Activated T-helper 1 cell treated with Interleukin-2 at 50 U/mL for 16 hours (primary cell): ENCODE measurements at places on chromosomes 6 and 20.

DNA sequence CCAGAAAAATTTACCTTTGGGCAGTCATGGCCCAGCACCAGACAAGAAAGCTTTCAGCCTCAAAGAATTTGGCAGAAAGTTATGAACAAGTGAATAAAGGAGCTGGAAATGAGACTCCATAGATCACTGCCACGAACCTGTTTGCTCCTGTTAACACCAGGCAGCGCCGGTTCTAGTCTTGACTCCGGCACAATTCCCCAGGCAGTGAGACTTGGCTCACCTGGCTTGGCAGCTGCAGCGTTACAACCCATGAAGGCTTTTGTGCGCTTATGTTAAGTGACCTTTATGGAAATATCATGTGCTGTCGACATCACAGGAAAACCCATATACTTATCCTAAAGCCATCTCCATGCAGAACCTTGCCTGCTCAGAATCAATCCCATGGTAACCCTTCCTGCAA is 22.2 kb upstream of the FOXC1 start:
- DNase-seq = no peak

GRCh38 chr6:144931172-144932035 is 646.3 kb downstream of the UTRN start:
- no peak for DNase-seq

DNA sequence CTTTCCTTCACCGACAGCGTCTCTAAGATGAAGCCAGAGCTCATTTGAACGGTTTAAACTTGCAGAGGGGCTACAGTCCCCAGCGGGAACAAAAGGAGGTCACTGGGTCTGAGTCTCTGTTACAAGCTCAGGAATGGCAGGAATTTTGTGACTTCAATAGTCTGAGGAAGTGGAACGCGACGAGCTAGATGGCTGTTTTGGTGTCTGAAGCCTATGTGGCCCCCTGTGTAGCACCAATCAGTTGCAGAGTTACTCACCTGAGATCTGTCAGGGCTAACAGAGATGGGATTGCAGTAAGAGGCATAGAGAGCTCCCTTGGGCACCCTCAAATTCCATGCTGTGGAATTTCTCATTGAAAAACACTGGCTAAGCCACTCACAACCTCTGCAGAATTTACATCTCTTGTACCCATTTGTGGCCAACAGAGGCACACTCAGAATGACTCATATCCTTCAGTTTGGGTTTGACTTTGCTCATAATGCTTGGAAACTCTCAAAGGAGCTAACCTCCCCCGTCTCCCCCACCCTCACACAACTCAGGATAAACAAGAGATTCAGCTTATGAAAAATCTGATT is 7.1 kb upstream of the TCP11 start:
- DNase-seq = no peak

DNA sequence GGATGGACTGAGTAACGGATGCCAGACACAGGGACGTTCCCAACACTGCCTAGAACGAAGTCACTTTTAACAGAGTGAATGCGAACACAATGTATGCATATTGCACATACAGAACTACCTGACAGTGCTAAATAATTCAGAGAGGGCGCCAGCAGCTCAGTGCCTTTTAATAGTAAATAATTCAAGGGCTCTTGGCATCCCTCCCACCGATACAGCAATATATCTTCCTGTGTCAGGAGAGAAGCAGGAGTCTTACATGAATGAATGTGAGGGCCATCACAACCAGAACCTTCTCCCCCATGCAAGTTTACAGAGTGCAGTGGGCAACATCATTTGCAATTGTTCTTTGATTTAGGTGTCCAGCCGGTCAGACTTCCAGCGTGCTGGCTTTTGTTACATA is 88.4 kb upstream of the KCNG1 start:
- DNase-seq = no peak

- DNase-seq = peak; percentile 44
Measured at GRCh38 chr6:89079511-89080234, 878 bp upstream of the PNRC1 start.

- no peak for DNase-seq
Measured at GRCh38 chr6:36353411-36353915, 16.8 kb upstream of the BNIP5 start.

DNA sequence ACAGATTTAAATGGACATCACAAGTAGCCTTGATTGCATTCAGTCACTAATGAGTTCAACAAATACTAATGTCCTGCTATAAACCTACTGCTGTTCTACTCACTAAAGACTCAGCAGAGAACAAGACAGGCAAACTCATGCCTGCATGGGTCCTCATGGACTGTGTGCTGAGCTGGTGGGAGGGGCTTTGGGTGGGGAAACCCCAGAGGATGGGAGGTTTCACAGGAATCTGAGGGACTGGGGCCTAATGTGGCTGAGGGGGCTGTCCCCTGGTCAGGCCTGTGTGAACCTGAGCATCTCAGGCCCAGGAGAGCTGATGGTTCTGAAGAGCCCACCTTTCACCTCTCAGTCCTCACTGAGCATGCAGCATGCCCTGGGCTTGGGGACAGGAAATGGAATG is 1.4 kb downstream of the CST8 start:
- no peak for DNase-seq

GRCh38 chr20:47063407-47063806 is 168.8 kb downstream of the EYA2 start:
- DNase-seq = no peak

DNA sequence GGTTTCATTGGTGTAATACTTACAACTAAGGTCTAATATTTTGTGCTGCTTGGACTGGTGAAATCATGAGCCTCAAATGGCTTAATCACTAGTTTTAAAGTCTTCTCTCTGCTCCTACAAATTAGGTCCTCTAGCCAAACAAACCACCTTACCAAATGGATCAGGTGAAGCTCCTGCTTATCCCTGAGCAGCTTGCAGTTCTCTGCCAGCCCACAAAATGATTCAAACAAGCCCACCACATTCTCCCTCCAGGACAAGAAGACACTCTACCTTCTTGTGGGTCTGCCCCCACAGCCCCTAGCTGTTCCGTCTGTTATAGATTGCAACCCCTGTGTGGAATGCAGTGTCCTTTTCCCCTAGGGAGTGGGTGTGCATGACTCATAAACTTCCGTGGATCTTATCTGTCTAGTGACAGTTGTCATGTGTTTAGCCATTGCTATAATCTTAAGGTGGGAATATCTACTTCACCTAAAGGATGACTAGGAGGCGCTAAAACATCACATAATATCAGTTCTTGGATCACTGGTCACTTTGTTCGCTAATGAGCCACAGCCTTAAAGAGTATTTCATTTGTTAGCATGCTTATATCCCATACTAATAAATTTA is 940.5 kb upstream of the MANEA start:
- DNase-seq = no peak

GRCh38 chr20:17898548-17898994 is 70.0 kb downstream of the SNX5 start:
- peak; percentile 32 for DNase-seq

- DNase-seq = no peak
Measured at GRCh38 chr6:12472601-12473038, 182.5 kb downstream of the EDN1 start.

GRCh38 chr6:73901986-73902385 is 206.0 kb downstream of the CD109 start:
- no peak for DNase-seq

DNA sequence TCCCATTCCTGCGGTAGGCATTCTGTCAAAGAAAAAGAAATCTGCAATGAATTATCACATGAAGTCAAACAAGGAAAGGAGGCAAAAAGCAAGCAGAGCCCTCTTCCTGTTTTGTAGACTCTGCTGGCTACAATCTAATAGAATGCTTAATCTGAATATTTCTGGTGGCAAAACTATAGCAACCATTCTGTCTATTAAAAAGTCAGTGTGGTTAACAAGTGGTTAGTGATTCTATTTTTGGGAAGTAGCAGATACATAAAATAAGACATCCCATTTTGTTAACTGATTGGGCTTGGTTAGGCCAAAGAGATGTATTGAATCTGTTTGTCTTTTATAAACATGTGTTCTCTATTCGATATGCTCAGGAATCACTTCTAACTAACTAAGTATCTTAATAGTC is 442.3 kb downstream of the CDC5L start:
- DNase-seq = no peak

DNA sequence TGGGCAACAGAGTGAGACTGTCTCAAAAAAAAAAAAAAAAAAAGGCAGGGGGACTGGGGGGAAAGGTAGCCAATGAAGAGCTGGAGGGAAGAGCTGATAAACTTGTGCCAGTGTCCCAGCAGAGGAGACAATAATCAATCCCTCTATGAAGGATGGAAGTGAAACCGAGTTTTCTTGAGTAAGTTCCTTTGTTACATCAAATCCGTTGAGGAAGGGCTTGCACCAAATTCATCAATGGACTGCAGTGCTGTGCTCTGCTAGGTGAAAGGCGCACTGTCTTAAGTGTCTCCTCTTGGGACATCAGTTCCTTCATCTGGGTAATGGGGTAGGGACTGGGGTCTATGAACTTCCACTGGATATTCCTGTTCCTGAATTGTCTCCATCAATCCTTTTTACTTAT is 3.0 kb upstream of the CRIP3 start:
- no peak for DNase-seq

DNA sequence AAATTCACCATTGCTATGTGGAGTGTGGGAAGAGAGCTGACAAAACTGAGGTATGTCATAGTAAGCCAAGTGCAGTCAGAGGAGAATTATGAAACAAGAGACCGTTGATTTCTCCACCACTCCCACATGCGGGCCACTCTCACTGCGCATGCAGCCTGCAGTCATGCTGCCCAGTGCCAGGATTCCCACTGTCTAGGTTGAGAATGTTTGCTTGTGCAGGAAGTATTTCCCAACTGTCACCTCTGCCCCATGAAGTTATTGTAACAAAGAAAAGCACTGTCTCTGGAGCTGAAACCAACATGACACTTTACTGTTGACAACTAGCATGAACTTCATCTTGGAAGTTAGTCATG is 18.7 kb upstream of the SFT2D1 start:
- no peak for DNase-seq

DNA sequence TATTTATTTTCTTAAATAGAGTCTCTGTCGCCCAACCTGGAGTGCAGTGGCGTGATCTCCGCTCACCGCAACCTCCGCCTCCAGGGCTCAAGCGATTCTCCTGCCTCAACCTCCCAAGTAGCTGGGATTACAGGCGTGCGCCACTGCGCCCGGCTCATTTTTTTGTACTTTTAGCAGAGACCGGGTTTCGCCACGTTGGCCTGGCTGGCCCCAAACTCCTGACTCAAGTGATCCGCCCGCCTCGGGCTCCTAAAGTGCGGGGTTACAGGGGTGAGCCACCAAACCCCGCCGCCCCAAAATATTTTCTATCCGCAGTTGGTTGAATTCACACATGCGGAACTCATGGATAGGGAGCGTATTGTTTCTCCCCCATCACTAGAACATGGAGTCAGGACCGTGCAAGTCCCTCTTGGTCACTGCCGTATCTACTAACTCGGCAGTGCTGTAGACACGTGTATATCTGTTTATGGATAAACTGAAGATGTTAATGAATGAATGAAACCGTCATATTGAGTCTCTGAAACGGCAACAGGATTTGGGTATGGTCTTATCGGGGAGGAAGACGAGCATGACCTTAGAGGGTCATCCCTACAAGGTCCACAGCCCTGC is 904 bp downstream of the MKKS start:
- DNase-seq = no peak

- DNase-seq = peak; percentile 20
Measured at GRCh38 chr6:26251354-26252076, 113.5 kb upstream of the BTN3A2 start.

DNA sequence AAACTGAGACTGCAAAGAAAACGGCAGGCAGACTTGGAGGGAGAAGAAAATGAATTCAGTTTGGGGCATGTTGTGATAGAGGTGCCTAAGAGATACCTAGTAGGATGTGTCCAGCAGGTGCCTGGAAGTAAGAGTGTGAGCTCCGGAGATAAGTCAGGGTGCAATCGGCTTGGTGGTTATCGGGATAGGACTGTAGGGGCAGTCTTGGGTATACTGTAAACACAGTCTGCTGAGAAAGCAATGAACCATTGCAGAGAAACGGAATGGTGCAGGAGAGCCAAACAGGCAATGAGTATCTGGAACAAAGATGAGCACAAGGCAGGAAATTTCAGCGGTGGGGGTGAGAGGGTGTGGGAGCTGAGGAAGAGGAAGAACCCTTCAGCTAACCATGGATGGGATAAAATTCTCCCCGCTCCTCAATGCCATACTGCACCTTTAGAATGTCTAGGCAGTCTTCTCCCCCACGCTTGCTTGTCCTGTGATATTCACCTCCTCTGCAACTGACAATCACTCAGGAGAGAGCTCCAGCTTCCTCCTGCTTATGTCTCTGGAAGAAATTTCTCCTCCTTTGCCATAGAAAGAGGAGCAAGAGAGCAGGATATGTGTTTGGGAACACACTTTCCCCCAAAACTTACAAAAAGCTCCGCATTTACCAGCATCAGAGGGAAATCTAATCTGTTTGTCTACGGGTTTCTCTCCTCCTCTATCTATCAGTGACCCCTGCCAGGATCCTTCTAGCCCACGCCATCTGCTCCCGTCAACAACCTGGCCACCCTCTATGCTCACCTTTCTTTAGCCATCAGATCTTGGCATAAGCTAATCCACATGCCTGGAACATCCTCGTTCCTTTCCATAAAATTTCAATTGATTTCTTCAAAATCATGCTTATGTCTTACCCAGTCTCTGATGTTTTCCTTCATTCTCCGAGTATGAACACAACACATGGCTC is 381.7 kb upstream of the JARID2 start:
- no peak for DNase-seq

- DNase-seq = no peak
Measured at GRCh38 chr20:34771680-34772081, 53.8 kb downstream of the NCOA6 start.

- DNase-seq = no peak
Measured at GRCh38 chr6:6251555-6252280, 68.7 kb downstream of the F13A1 start.

DNA sequence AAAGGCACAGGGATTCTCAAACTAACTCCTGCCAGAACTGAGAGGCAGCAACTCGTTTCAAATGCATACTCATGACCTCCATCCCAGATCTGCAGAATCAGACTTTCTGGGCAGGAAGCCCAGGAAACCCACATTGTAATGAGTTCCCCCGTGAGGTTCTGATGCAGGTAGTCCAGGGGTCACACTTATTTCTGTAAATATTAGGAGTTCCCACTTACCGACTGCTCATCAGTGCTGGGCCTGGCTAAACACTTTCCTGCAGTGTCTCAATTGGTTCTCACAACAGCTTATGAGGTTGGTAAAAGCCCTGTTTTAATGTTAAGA is 11.6 kb downstream of the DUSP15 start:
- DNase-seq = no peak

- no peak for DNase-seq
Measured at GRCh38 chr6:2078888-2079287, 166.5 kb downstream of the GMDS start.

DNA sequence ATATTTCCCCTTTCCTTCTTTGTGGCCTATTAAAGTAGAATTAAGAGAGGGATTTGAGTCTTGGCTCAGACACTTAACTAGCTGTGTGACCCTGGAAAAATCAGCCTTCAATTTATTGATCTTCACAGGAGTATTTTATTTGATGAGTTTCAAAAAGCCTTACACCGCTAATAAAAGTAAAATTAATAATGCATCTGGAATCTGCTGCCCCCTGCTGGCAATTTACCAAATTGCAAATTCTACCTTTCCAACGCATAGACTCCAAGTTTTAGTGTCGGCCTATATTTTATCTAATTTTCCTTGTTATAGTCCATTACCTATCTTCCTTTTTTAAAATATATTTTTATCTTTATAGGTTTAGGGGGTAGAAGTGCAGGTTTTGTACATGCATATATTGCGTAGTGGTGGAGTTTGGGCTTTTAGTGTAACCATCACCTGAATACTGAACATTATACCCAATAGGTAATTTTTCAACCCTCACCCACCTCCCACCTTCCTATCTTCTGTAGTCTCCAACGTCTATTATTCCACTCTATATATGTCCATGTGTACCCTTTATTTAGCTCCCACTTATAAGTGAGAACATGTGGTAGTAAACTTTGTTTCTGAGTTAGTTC is 46.3 kb downstream of the GOPC start:
- DNase-seq = peak; percentile 30

- no peak for DNase-seq
Measured at GRCh38 chr6:127277878-127278843, 11.5 kb downstream of the RNF146 start.
